ENCODE measurements at places on chromosomes 12 and 14. TPM values are rescaled to one million over a fixed set of nuclear protein-coding genes. Genes with fewer than 3 reads are reported as not detected.

- DNase-seq = no peak
Observed at GRCh38 chr12:120814903-120815429, 89.2 kb downstream of the SPPL3 start.

DNA sequence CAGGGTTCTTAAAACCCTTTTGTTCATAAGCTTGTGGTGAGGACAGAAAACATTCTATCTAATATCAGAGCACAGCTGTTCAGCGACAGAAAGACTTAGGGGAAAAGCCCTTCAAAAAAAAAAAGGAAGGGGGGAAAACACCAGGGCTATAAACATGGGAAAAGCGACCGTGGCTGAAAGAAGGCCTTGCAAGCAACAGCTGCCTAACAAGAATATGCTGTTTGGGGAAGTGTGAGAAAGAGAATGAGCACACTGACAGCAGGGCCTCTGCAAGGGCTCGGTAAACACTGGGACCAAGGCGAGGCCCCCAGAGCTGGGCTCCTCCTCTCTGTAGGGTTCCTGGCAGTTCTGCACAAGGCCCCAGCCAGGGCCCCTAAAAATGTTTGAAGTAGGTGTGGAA lies 27.4 kb upstream of the CCND2 start:
- DNase-seq = no peak

- no peak for DNase-seq
Observed at GRCh38 chr12:78795934-78796445, 68.6 kb upstream of the SYT1 start.

GRCh38 chr12:117071009-117071408 lies 28.2 kb downstream of the TESC start:
- DNase-seq = no peak

DNA sequence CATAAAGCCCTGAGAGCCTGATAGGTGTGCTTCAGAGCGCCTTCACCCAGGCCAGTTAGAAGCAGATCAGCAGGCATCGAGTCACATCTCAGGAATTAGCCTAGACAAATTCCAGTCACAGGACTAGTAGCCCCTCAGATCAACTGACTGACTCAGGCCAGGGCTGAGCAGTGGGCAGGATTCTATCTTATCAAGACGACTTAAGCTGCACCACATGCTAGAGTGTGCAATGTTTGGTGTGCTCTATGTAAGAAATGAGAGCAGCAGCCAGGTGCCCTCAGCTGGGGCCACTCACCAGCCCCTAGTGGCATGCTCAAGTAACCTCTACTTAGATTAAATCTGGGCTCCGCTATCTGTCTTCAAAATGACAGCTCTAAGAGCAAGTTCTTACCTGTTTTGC lies 19.7 kb upstream of the NGB start:
- no peak for DNase-seq

- DNase-seq = no peak
Observed at GRCh38 chr12:121717041-121717699, 4.6 kb downstream of the TMEM120B start.

- no peak for DNase-seq
Observed at GRCh38 chr14:99055816-99056215, 216.2 kb downstream of the BCL11B start.

DNA sequence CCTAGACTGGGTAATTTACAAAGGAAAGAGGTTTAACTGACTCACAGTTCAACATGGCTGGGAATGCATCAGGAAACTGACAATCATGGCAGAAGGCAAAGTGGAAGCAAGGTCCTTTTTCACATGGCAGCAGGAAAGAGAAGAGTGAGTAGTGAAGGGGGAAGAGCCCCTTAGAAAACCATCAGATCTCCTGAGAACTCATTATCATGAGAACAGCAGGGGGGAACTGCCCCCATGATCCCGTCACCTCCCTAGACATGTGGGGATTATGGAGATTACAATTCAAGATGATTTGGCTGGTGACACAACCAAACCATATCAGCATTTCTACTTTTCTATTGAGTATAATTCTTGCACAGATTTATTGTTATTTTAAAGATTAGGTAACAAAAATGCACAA lies 822.1 kb upstream of the FLRT2 start:
- no peak for DNase-seq

DNA sequence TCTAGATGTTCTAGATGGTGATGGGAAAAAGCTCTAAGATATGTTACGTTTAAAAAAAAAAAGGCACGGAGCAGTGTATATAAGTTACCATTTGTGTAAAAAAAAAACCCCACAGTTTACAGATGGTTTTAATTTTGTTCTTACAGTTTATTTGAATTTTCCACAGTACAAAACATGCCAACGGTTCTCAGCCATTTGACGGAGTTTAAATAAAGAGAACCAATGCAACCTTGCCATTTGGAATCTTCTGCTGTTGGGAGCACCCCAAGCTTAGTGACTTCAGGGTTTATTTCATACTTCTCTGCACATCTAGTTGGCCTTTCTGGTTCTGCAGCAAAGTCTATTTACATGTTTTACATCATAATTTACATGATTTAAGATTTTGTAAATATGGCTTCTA lies 7.7 kb upstream of the HPD start:
- DNase-seq = no peak

GRCh38 chr12:12749433-12749832 lies 32.3 kb downstream of the CDKN1B start:
- DNase-seq = no peak

GRCh38 chr12:47715393-47715876 lies 9.6 kb upstream of the RPAP3 start:
- DNase-seq = peak; percentile 89

DNA sequence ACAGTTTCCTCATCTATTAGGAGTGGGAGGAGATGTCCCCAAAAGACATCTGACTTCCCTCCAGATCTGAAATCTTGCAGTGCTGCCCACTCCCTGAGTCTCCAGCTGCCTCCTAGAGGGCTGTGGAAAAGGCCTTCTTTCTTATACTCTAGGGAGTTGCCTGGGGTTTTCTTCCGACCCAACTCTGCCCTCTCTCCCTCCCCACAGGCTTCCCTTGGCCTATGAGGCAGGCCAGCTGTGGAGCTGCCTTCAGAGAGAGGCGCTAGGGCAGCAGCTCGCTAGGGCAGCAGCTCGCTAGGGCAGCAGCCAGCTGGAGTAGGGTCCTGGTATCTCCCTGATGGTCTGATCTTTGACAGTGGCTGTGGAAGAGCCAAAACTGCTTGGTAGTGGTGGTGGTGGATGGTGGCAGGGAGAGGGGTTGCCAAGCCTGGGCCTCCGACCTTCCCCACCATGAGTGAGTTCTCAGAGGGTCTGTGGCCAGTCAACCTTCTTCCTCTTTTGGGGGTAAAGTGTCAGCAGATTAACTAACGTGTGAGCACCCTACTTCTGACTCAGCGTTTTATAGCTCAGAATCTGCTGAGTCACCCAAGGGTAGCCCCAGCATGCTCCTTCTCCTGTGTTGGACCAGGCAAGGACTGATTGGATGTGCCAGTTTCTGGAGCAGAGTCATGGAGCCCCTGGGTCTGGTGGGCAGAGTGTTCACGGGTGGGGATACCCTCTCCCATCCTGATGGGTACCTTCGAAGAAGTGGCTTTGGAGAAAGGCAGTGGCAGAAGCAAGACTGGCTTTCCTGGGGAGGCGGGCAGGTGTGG lies 2.3 kb downstream of the SLC48A1 start:
- DNase-seq = peak; percentile 46

- no peak for DNase-seq
Observed at GRCh38 chr14:75445963-75446362, 18.1 kb downstream of the JDP2 start.

DNA sequence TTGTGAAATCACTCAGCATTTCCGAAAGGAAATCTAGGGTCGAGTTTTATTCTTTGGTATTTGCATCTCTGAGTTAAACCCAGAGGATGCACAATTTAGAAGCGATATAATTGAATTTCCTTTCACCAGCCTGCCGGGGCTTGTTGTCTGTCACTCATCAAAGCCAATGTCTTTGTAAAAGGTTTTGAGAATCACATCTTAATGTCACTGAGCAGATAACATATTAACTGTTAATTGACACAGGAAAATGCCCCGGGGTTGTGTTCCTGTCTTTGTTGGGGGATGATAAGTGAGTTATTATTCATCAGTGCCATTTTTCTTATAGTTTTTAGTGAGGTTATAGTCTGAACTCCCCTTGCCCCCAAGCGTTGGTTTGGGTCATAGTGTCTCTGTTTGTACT lies 73.4 kb downstream of the DUSP6 start:
- peak; percentile 99 for DNase-seq

DNA sequence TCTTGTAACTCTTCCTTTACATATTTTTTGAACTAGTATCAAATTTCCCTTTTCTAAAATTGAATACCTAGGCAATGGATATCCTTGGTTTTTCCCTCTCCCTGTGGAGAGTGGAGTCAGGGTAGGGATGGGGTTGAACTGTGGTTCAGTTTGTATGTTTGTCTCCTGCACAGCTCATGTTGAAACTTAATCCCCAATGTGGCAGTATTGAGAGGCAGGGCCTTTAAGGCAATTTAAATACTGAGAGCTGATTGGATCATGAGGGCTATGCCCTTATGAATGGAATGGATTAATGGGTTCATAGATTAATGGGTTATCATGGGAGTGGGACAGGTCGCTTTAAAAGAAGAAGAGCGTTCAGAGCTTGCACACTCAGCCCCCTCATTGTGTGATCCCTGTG lies 127.2 kb upstream of the RGS6 start:
- DNase-seq = no peak

DNA sequence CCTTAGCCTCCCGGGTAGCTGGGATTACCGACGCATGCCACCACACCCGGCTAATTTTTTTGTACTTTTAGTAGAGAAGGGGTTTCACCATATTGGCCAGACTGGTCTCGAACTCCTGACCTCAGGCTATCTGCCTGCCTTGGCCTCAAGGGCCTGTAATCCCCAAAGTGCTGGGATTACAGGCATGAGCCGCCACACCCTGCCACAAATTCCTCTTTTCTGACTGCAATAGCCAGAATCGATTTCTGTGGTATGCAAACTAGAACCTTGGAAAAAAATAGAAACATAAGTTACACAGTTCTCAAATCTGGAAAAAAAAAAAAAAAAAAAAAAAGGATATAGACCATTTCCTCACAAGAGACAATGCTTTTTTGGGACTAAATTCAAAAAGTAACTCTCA lies 184.6 kb upstream of the EGLN3 start:
- no peak for DNase-seq

GRCh38 chr14:76421662-76422061 lies 45.7 kb downstream of the ESRRB start:
- no peak for DNase-seq

- no peak for DNase-seq
Observed at GRCh38 chr12:109127533-109128242, 11.3 kb downstream of the ACACB start.

GRCh38 chr12:8860165-8860961 lies 37.9 kb downstream of the A2ML1 start:
- peak; percentile 80 for DNase-seq

GRCh38 chr12:67690656-67691055 lies 42.1 kb downstream of the DYRK2 start:
- no peak for DNase-seq

DNA sequence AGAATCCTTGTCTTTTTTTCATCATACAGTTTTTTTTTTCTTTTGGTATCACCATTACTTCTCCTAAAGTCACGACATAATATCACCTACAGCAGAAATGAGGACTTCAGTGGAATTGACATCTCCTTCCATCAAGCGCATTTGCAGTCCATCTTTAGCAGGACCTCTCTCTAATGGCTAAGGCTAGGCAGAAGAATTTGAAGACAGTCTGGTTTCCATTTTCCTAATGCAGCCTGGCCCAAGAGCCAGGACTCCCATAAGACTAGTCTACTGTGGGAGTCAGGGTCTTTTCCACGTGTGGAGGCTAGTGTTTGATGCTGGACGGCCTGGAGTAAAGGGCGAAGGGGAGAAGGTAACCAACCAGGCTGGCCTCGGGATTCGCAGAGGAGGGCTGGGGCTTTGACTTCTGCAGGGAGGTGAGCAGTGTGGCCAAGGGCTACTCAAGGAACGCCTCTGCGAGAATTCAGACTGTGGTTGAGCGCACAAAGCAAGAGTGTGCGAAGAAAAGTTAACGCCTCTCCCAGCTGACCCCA lies 769 bp upstream of the ZNF740 start:
- DNase-seq = no peak

GRCh38 chr12:113561068-113561780 lies 89.6 kb upstream of the LHX5 start:
- DNase-seq = no peak

DNA sequence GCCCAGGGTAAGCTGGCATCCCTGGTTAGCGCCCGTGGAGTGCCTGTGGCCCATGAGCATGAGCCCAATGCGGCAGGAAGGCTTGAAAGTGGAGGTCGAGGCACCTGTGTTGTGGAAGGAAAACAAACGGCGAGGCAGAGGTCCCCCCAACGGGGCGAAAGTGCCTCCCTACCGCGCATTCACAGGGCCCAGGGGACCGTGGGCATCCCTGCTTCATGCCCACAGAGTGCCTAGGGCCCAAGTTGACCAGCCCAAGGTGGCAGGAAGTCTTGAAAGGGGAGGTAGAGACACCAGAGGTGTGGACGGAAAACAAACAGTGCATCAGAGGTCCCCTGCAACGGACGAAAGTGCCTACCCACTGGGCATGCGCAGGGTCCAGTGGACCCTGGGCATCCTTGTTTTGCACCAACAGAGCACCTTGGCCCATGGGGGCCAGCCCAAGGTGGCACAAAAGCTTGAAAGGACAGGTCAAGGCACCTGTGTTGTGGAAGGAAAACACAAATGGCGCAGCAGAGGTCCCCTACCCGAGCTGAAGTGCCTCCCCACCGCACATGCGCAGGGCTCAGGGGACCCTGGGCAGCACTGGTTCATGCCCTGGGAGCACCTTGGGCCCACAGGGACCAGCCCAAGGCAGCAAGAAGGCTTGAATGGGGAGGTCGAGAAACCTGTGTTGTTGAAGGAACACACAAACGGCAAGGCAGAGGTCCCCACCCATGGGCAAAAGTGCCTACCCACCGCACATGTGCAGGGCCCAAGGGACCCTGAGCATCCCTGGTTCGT lies 377.5 kb downstream of the ALG10 start:
- no peak for DNase-seq

Gene LRTM2
- total RNA-seq = not detected

Gene CLEC7A
- 0.28 TPM for total RNA-seq

Gene CCDC88C
- 36.8 TPM for total RNA-seq

Gene SYCP3
- total RNA-seq = 0.26 TPM

Gene KRT84
- total RNA-seq = not detected

Gene SOAT2
- not detected for total RNA-seq

Gene RGS6
- total RNA-seq = not detected

Gene SMOC1
- total RNA-seq = not detected

Gene IAPP
- not detected for total RNA-seq

Gene SERPINA10
- total RNA-seq = not detected

Gene PTPN21
- 6.1 TPM for total RNA-seq

Gene AKAP6
- 0.73 TPM for total RNA-seq

Gene LTBP2
- 0.57 TPM for total RNA-seq
